Right atrium auricular region (tissue), 2 donors: ENCODE measurements at places on chromosomes 2 and 18. TPM values are rescaled to one million over a fixed set of nuclear protein-coding genes. Genes with fewer than 3 reads are reported as not detected.

DNA sequence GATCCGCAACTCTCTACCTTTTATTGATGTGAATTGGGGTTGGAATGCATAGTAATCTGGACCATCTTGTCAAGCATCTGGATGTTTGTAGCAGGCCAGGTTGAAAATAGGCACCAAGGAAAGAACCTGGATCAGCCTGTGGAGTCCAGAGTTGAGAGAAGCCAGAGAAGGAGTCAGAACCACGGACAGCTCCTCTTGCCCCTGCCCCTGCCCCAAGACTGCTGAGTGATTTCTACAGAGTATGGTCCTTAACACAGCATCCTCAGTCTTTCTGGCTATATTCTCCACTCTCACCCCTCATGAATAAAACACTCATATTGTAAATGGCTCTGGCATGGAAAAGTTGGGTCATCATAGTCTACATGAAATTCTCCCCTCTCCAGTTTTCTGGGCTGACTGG, 154.6 kb downstream of the LOXHD1 start:
- no peak for DNase-seq

DNA sequence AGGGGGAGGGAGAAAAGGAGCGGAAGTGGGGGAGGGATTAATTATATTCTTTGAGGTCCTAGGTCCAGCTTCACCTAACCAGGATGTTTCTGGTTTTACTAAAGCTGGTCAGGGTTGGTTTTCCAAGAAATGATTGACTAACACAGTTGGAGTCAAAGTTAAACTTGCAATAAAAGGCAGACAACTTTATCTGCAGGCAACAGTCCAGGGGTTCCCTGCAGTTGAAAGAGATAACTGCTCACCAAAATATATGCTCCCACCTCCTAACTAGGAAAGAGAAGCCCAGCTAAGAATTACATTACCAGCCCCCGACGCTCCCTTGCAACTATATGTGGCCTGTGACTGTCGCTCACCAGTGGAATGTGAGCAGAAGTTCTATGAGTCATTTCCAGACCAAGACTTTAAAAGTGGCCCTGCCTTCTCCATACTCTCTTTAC, 140.0 kb upstream of the PKDCC start:
- no peak for DNase-seq

DNA sequence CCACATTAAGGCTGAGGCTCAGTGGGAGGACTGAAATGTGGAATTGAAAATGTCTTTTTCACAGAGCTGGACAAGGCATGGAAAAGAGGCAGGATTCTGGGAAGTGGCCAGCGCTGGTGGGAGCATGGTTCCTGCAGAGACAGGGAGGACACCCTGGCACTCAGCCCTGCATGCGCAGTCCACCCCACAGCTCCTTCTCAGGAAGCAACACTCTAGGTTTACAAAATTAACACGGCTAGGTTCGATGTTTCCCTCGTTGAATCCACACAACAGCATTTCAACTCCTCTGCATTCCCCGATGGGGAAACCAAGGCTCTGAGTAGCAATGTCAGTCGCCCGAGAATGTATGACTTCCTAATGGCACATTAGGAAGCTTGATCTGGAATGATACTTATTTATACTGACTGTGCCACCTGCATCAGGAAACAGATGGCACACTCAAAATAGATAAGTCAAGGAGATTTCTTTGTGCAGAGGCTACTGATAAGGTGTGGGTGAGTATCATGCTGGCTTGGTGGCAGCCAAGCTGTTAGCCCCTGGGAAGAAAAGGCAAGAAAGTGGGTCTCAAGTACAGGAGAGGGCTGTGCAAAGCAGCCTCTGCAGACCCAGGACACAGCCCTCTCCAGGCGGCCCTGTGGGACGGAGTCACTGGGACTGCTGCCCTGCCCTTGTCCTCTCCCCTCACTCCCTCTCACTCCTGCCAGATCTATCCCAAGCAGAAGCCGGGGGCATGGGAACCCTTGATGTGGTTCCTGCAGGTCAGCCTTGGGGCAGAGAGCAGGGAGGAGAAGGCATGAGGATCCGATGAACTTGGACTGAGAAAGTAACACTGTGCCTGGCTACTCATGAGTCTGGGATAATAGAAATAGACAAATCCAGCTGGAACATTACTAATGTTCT, 158.4 kb upstream of the FHL2 start:
- no peak for DNase-seq

- DNase-seq, result no peak
These were observed 74.8 kb upstream of the SLC39A10 start for GRCh38 chr2:195582188-195582587.

DNA sequence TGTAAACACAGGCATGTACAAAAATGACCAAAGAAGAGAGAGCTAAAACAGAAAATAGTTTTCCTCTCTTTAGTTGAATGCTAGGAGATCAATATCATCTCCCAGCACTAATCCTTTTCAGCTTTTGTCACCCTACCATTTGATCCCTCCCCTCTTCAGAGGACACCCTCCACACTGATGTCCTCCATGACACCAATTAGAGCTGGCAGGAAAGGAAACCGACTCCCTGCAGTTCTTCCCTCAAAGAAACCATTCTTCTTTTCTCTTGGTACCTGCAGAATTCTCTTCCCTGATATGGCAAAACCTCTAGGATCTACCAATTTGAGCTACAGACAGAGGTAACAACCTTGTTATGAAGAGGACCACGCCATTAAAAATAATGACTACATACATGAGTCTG, 5.3 kb downstream of the EPB41L3 start:
- no peak for DNase-seq

DNA sequence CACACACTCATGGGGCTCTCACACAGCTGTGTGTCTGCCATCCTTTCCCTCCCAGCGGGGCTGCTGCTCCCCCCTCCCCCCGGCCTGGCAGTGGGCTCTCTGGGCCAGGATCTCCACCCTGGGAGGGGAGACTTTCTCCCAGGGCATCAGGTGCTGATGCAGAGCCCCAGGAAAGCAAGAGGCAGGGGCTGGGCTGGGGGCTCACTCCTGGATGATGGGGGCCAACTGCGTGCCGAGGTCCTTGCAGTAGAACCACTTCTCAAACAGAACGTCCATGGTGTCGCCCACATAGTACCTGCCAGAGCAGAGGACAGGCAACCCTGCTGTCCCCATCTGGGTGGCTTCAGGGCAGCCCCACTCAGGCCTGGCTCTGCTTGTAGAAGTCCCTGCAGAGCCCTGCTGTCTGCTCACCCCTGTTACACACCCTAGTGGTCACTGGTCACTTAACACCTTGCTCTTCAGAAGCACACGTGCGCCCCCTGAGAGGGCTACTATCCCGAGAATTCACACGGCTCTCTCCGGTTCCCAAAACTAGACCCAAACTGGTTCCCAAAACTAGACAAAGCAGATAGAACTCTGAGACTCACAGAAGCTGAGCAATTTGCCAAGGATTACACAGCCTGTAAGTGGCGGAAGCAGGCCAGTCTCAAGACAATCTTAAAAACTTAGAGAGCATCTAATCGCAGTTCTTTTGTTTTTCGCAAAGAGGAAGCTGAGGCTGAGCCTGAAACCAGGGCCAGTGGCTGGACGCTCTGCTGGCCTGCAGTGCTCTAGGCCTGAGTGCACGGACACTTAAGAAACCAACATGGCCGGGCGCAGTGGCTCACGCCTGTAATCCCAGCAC, 6.6 kb upstream of the OXER1 start:
- DNase-seq, result no peak

GRCh38 chr2:85011747-85012146, 40.8 kb downstream of the KCMF1 start:
- DNase-seq, result no peak

Gene C2orf66
- not detected for total RNA-seq

DNA sequence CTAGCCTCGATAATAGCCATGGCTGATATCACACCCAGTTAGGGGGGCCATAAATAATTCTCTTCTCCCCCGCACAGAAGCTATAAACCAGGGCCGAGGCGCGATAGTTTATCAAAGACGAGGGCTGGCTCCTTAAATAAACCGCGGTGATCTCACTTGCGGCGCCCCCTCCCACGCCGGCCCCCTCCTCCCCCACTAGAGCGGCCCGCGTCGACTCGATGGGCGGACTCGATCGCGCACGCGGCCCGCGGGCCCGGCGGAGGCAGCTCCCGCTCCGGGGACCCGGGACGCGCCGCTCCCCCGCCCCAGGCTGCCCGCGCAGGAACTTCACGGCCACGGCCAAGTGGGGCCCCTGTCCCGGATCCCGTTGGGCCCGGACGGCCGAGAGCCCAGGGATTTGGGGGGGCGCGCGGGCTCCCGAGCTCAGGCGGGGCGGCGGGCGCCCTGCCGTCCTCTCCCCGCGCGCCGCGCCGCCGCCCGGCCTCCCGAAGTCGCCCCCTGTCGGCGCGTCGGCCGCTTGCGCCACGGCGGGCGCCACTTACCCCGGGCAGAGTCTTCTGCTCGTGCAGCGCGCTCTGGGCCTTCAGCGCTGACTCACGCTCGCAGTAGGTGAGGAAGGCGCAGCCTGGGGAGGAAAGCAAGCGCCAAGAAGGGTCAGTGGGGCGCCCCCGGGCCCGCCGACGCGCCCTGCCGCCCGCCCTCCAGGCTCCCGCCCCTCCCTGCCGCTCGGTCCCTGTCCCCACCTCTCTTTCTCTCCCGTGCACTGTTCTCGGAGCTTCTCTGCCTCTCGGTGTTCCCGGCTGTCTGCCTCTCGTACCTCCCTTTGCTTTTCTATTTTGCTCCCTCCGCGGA, 80.4 kb downstream of the CELF4 start:
- no peak for DNase-seq

Gene IL1RN
- 1.3 TPM for total RNA-seq

Gene MARCHF4
- not detected for total RNA-seq
